Urothelium cell line (cell line): ENCODE measurements at places on chromosomes 11 and 22.

GRCh38 chr11:128548649-128549255 lies 38.6 kb downstream of the ETS1 start:
- DNase-seq = no peak

DNA sequence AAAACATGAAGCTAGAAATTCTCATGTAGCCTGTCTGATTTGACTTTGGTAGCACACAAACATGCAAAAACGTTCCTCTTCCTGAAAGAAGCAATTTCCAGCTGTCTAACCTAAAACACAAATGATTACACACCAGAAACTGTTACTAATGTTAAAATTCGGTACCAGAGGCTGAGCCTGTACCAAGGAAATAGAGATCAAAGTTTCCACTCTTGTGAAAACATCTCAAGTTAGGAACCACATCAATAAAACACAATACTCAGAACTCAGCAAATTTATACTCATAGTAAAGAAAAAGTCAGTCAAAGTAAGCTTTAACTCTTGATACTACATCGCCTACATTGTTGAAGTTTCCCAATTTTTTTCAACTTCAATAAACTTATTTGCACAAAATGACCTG lies 107.8 kb downstream of the FCHSD2 start:
- no peak for DNase-seq

DNA sequence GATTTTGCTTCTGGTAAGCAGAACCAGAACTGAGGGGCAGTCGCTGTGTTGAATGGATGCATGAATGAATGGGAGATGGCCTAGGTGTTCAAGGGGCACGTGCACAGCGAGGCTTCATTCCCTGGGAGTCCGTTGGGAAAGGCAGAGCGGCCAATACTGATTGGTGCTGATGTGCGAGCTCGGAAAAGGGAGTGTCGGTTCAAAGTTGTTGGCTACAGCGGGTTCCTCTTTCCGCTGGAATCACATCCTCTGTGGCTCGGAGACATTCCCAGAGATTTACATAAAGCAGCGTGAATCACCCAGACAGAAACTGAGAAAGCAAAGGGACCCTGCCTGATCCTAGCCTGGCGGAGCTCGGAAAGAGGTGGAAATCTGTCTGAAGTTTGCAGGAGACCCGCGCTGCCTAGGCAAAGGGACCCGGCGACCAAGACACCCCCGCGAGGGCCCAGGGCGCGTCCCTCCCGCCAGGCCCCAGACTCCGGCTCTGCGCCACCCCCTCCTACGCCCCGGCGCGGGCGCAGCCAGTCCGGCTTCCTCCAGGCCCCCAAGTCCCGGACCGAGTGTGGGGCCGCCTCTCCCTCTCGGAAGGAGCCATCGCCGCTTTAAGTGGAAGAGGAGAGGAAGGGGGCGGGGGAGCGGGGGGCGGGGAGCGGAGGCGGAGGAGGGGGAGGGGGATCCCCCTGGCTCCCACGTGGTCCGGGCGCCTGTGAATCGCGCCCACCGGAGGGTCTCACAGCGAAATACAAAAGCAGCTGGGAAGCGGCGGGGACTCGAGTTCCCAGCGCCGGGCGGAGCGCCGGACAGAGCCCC lies at the start of gene FJX1:
TSS of gene FJX1 (plus strand) at position 774 of the 810 bp plus-strand sequence. CDS start 177 bp downstream, outside the sequence.
- peak; percentile 87 for DNase-seq

- DNase-seq = no peak
Measured at GRCh38 chr11:11968511-11969280, 39.7 kb downstream of the DKK3 start.

GRCh38 chr11:44502506-44502905 lies 63.0 kb upstream of the CD82 start:
- no peak for DNase-seq

GRCh38 chr11:46298699-46299433 lies 21.4 kb downstream of the CREB3L1 start:
- DNase-seq = no peak

DNA sequence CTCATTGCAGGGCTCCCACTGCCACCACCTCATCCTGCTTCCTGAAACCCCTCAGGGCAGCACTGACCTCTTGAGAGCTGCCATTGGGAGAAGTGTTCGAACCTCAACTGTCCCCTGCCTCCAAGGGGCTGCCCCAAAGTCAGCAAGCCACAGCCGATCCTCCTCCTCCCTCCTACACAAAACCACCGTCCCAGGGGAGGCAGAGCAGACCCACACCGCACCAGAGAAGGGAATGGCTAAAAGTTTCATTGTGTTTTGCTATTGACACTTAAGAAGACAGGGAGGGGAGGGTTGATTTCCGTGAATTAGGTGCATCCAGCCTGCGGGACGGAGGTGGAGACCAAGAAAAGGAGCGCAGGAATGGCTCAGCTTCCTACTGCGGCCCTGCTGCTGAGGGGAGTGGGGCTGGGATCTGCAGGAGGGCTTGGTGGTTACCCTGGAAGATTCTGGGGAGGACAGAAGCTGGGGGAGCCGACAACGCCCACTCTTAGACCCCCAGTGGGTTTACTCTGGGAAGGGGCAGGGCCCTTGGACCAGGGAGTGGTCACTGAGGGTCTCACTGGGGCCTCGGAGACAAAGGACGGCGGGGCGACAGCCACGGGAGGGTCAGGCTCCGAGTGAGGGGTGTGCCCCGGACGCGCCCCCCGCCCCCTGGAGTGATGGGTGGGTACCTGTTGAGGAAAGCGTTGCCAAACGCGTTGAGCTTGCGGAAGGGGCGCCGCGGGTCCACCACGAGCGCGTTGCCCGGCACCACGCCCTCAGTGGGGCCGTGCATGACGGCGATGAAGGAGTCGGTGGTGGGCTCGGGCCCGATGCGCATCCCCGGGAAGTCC lies 815 bp downstream of the EHD1 start:
- no peak for DNase-seq
